ENCODE measurements at places on chromosomes 2 and 18.

DNA sequence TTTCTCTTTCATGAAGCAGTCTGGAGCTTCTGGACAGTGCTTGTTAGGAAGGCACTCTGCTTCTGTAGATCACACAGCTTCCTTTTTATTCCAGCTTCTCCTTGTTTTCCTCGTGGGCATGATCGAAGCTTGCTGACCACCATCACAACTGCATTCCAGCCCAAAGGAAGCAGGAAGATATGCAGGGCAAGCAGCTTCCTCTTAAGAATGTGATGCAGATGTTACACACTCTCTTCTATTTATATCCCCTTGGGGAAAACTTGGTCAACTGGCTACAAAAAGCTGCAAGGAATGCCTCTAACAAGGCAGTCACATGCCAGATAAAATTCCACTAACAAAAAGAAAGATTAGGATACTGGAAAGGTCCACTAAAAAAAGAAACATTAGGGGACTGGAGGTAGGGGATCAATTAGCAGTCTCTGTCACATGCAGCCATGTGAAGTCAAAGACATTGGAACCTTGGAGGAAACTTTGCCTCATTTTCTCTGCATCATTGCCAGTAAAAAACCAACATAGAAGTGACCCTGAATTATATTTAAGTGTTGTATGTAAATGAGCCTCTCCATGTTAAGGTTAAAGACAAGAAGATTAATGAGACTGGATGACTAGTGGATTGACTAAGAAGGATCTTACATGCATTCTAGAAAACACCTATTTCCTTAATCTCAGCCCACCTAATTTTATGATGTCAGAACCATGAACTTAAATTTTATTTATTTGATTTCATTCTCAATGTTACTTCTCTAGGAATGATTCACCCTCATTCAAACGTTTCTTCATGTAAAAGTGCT, 98.3 kb downstream of the NAB1 start:
- DNase-seq, result no peak

GRCh38 chr2:170815746-170816503, 762 bp upstream of the GAD1 start:
- DNase-seq, result no peak

DNA sequence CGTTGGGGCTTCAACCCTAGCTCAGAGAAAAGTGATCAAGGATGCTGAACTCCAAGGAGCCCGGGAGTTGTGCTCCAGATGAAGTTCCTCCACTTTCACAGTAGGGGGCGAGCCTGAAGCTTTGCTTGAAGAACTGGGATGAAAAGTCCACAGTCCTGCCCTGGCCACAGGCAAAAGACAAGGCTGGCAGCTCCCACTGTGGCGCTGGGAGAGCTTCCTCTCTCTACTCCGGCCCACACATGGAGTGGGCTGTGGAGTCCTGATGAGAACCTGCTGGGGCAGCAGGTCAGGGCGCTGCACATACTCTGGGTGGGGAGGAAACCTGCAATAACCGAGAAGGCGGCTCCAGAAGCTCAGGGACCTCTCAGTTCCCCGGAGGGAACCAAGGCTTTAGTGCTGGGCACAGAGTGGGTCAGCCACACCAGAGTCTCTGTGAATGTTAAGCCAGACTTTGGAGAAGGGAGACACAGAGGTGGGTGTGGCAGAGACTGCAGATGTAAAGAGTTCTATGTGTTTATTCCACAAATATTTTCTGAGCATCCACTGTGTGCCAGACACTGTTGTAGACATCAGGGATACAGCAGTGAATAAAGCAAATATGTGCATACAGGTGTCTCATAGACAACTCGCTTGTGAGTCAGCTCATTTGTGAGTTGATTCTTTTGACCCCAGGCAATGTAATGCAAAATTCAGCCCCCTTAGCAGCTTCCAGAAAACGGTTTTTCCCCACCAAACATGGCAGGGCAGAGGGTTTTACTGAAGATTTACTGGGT, 48.0 kb upstream of the MRPL33 start:
- DNase-seq, result peak; percentile 68

DNA sequence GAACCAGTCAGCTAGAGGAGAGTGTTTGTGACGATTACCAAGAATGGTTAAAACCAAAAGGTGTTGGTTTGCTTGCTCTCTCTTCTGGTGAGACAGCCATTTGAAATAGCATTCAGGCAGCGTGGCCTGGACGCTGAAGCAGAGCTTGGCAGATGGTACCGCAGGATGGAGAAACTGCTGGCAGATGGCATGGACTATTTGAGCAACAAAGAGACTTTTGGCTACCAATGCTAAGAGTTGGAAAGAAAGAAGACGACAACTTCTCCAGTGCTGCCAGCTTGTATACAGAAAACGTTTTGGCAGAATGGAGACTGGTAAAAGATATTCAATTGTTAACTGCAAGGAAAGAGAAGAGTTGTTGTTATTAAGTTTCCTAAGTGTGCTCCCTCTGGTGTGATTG, 315.0 kb downstream of the PARD3B start:
- no peak for DNase-seq

GRCh38 chr18:75183973-75184493, 24.9 kb downstream of the PTGR3 start:
- no peak for DNase-seq

DNA sequence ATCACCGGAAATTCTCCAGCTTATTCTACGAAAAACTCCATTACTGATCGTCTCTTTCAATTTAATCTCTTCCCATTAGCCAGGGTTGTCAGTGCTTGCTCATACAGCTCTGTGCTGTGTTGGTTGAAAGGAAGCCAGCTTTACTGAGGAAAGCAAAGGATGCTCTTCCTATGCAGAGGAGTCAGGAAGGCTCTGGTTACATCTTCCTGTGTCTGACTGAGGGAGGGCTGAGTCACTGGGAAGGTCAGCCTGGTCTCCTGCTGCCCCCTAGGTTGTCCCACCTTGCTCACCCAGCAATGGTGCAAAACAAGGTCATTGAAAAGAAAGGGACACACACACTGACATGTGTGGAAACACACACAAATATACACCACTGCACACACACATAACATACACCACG, 975.6 kb downstream of the DCDC2C start:
- DNase-seq, result no peak

GRCh38 chr2:202267495-202267894, 1.9 kb downstream of the NOP58 start:
- DNase-seq, result no peak

GRCh38 chr18:13572721-13573120, 153.6 kb downstream of the FAM210A start:
- DNase-seq, result no peak

- DNase-seq, result no peak
These were observed 796.6 kb downstream of the ERBB4 start for GRCh38 chr2:211741966-211742365.

DNA sequence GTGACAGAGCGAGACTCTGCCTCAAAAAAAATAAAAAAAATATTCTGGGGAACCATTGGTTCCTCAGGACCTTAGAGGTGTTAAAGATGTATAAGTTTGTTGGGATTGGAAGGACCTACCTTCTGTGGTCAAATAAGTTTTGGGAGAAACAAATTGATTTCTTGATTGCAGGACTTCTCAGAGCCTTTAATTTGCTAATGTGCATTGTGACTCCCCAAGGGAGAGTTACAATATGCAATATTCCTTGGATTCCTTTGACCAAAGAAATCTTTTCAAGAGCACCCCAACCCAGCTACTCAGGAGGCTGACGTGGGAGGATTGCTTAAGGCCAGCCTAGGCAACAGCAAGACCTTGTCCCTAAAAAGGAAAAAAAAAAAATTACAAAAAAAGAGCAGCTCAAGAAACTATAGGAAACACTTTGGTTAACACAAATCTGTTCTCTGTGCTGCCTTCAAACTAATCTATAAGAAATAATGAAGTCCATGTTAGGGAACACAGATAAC, 6.5 kb downstream of the NAGK start:
- DNase-seq, result no peak

DNA sequence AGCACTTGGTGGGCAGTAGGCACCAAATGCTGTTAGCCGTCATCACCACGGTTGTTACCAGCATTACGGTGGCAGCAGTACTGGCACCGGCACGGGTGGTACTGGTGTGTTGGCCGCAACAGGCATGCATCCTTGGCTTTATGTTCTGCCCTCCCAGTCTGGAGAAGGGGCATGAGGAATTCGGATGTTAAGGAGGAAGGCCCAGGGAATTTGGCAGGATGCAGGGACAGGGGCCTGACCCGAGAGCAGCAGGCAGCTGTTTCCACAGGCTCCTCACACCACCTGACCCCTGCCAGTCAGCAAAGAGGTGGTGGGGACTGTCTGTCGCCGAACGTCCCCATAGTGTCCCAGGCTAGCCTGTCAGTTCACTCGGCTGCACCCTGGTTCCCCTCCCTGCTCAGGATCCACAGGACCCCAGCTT, 79.0 kb downstream of the EDAR start:
- DNase-seq, result no peak

DNA sequence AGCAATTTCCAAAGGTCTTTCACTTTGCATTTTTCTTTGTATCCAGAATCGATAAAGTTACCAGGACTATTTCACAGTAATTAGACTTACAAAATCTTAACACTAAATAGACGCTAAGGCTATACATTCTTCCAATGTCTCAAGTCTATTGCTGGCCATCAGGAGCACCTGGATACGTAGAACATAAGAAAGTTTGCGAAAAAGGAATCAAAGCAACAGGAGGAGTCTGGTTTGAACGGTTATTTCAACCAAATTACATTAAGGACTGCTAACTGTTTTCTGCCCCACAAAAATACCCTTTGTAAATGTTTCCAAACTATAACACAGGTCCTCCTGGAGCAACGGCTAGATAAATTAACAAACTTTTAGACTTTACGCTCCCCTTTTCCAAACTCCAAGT, 1.4 kb upstream of the HNRNPA3 start:
- DNase-seq, result no peak

DNA sequence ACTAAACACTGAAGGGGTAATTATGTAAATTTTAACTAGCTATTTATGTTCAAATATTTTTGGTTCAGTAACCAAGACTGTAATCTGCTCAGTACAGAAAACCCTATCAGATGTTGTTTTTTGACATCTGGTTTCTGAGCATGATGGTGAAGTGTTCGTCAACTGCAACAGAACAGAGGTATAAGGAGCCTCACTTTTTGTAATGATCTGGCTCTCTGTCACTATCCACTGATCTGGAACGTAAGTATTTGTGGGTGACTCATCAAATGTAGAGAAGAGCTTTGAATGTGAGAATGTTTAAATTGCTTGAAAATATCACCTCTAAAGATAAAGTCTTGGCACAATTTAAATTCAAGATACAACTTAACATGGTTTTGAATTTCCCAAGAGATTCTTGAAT, 213.6 kb upstream of the FAM98A start:
- DNase-seq, result no peak

DNA sequence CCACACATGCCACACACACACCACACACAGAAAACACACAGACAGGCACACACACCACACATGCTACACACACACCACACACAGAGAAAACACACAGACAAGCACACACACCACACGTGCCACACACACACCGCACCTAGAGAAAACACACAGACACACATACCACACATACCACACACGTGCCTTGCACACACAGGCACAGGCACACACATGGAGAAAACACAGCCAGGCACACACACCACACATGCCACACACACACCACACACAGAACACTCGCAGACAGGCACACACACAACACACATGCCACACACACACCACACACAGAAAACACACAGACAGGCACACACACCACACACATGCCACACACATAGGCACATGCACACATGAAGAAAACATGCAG, 242.1 kb upstream of the MYT1L start:
- DNase-seq, result no peak

DNA sequence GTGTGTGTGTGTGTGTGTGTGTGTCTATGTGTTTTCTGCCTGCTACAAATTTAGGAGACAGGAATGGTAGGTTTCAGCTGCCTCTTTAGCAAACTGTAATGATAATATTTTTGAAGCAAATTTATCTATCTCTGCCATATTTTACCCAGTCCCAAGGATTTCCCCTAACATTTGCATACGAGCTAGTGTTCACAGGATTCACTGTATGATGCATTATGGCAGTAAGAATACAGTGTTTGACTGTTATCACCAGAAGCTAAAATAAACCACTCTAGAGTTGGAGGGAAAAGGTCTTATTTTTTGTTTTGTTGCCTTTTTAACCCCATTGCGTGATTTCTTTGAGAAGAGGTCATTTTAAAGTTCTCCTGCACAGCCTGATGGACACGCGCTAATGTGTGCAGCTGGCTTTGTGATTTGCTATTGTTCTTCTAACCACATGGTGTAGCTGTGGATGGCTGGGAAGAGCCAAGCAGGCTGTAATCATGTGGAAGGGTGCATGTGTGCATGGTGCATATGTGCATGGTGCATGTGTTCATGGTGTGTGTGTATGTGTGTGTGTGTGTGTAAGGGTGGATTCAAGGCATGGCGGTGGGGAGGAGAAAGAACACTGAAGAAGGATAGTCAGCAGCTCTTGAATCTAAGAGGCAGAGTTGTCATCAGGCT, 62.4 kb downstream of the PLB1 start:
- DNase-seq, result no peak

DNA sequence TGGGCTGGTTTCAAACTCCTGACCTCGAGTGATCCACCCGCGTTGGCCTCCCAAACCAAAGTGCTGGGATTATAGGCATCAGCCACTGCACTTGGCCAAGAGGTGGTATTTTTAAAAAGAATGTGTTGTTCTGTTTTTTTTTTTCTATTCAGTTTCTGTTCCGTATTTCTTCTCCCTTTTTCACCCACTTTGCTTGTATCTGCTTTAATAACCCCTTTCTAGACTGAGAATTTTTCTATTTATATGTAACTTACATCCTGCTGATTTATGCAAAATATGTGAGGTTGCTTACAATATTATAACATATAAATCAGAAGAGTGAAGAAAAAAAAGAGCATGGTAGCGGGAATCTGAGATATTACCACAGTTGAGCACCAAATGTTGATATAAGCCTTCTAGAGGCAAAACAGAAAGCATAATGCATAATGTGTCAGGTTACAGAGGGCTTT, 17.2 kb upstream of the LYPD6B start:
- no peak for DNase-seq

GRCh38 chr2:7730449-7730848, 813.2 kb downstream of the RNF144A start:
- DNase-seq, result no peak

DNA sequence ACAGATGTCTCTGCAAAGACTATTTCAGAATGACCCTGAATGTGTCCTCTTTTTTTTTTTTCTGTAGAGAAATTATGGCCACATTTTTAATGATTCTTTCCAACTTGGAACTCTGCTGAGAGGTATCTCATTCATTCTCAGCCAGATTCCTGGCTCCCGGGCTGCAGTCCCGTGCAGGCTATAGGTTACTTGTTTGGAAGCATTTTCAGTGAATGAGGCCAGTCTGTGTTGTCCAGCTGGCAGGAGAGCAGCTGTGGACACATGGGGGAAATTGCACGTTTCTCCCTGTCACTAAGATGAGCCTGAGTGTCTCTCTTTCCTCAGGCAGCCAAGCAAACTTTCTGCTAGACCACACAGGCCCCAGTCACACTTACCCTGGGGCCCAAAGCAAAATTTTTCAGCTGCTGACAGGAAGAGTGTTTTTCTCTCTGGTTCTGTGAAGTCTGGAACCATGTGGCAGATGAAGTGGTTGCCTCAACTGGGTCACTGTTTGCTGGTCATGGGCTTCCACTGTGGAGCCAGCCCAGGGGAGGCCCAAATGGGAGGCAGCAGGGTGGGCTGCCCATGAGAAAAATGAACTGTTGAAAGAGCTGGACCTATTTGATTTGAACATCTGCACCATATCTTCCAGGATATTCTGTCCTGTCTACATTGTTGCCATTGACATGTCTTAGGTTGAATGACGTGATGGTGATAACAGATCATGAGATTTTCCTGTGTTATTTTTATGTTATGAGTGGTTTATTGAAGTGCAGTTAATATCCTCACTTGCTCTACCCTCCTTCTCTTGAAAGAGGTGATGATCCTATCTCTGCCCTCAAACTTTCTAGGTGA, 431.2 kb downstream of the LPIN1 start:
- DNase-seq, result peak; percentile 44

GRCh38 chr2:73069855-73070642, 1.5 kb downstream of the SFXN5 start:
- no peak for DNase-seq
